ENCODE measurements at places on chromosomes 7 and 10.

DNA sequence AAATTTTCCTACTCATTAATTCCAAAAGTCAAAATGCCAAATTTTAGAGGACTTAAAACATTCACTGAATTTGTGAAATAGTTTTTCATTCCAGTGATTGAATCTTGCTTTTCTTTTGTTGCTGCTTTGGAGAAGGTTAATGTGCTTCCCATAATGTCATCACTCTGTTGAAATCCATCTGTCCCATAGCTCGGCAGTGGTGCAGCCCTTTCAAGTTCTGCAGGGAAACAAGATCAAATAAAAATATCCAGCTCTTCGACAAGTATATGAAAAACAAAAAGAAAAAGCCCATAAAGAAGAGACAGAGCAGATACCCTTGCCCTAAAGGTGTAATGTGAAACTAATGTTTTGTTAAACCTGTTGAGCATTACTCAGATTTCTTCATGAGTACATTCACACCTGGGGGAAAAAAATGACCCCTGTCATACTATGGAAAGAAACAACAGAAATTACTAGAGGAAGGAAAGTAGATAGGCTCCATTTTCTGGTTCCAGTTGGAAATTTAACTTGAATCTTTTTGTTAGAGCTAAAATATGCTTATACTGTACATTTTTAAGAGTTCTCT is 35.1 kb downstream of the AGR3 start:
- no peak for DNase-seq

GRCh38 chr7:100016215-100016901 is 962 bp downstream of the ZKSCAN1 start:
- DNase-seq = no peak

DNA sequence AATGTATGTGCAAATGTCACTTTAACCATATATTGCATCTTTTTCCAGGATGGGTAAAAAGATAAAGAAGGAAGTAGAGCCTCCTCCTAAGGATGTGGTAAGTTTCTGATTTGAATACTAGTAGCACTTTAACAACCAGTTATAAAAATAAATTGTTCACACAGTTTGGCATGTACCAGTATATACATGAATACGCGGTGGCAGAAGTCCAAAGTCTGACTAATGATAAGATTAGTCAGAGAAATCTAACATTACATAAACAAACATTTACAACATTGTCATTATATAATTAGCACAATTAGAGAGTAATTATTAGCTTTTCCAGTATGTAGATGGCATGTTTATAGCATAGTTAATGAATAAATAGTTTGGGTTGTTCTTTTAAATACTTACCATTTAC is 4.1 kb downstream of the ARMC3 start:
- DNase-seq = no peak

GRCh38 chr7:151244196-151244840 is 4.2 kb downstream of the SMARCD3 start:
- peak; percentile 78 for DNase-seq

DNA sequence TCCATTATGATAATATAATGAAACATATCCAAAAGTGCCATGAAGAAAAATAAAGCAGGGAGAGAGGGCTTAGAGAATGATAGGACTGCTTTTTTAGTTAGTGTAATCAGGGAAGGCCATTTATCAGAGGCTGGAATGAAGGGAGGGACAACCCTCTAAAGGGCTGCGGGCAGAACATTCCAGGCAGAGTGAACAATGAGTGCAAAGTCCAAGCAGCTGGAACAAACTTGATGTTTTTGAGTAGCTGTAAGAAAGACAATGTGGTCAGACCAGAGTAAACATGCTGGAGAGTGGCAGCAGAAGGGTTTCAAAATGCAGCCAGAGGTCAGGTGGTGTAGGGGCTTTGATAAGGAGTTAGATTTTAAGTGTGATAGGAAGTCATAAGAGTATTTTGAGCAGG is 65.6 kb upstream of the CCDC6 start:
- no peak for DNase-seq

DNA sequence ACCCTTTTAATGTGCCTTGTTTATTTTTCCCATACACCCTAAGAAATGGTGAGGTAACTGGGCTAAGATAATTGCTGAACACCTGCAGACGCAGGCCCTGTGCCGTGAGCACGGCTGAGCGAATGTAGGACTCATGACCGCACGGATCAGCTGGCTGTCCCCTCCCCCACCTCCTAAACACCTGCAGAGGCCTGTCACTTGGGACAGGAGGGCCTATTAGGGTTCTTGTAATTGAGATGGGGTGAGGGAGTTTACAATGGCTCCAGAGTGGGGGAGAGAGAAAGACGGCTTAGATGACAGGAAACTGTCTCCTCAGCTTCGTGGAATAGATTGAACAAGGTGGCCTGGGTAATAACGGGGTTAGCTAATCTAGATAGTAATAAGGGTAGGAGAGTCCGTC is 291.7 kb upstream of the HABP2 start:
- no peak for DNase-seq

- no peak for DNase-seq
Measured at GRCh38 chr10:92719991-92720830, 30.5 kb downstream of the HHEX start.

- DNase-seq = no peak
Measured at GRCh38 chr7:51700593-51701215, 384.1 kb upstream of the COBL start.

DNA sequence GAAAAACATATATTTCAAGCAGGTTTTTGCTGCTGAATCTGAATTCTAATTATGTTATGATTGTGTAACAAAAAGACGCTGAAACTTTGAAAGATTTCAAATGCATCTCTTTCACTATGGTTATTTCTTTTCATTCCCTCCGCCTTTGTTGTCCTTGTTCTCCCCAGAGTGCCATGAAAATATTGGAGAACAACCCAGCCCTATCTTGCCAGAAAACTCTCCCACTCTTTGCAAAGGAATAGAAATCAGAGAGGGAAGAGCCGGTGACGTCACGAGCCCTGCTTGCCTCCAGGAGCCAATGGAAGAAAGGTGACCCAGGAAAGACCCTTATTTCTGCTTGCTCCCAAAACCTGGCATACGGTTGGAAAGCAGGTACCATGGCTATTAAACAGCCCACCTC is 3.4 kb downstream of the GFRA1 start:
- DNase-seq = no peak

GRCh38 chr10:6204341-6205191 is 1.8 kb downstream of the PFKFB3 start:
- peak; percentile 45 for DNase-seq

All from activated CD8-positive, alpha-beta memory T cell treated with anti-CD3 and anti-CD28 coated beads, Interleukin-2, amount 10 ng/mL, durations not matched to agents 7 days and 5 days (primary cell).